ENCODE measurements at places on chromosomes 11 and 22.

GRCh38 chr22:29872144-29872893 is 10.7 kb upstream of the MTMR3 start:
- DNase-seq: no peak

DNA sequence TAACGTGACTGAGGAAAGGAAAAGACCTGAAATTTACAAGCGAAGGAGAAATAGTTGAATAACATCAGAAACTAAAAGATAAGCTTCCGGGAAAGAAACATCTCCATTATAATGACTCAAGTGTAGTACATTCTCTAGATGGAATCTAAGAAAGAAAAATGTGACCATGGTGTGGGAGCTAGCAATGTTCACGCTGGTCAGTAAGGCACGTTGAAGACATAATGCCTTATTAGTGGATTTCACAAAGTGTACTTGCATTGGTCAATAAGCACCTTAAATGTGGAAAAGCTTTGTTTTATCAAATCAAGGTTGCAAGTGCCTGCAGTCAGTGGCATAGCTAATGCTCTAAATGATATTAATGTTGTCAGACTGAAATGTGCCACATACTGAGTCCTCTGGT is 2.8 kb upstream of the LARGE1 start:
- DNase-seq: no peak

GRCh38 chr22:47432683-47433082 is 670.2 kb downstream of the TBC1D22A start:
- no peak for DNase-seq

GRCh38 chr11:30282289-30282631 is 40.6 kb upstream of the ARL14EP start:
- no peak for DNase-seq
